ENCODE measurements at places on chromosomes 7 and 10.
A peak's percentile ranks its signal among the peaks of the same experiment; 100 is the strongest.

DNA sequence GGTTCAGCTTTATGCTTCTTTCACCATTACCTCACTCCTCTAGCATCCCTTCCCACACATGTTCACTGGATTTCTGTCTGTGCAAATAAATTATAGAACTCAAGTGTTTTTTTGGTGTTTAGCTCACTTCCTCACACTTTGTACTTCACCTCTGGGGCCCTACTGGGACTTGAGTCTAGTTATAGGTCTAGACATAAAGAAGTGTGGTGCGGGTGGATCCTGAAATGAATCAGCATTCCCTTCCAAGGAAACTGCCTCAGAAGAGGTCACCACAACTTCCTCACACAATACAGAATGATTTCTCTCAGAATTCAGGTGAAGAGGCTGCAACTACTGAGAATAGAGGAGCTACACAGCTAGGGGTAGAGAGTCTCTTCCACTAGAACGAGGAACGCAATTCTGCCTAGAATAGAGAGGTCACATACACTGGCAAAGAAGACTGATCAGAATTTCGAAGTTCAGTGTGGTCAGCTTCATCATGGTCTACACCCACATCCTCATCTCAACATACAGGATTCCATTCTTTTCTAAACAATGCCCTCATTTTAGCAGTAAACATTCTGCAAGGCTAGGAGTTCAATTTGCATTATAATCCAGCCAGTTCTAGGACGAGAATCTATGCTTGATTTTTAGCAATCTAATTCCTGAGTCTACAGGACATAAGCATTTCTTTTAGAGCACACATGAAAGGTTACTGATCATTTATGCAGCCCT, 938.7 kb upstream of the PHF14 start:
- DNase-seq: no peak

DNA sequence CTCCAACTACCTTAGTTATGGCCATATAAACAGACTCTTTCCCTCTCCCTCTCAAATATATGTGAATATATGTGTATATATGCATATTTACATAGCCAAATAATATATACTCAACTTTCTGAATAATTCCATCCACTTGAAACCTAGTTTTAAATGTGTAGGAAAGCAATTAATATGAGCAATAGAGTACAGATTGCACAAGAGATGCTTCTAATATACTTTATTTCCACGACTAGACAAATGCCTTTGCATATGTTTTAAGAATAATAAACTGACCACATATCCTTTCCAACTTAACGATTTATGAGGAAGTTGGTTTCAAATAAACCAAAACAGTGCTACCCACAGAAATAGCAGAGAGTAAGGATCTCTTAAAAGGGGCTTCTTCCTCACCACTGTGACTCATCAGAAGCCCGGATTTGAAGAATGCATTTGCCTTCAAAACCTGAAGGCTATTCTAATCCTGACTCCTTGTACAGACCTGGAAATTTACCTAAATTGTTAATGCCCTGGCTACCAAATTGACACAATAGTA, 266.3 kb downstream of the AHR start:
- DNase-seq: no peak

DNA sequence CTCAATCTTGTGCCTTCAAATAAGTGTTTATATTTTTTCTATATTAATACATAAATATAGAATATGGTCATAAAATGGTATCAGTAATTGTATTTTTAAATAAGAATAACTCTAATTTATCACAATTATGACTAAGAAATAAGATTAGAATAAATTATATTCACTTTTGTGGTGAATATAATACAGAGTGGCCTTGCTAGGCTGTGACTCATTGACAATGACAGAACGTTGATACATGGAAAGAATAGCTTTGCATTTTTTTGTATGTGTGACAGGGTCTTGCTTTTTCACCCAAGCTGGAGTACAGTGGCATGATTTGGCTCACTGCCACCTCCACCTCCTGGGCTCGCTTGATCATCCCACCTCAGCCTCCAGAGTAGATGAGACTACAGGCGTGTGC, 47.8 kb upstream of the PCLO start:
- DNase-seq: no peak

GRCh38 chr10:69088801-69089501, 1.0 kb downstream of the SRGN start:
- no peak for DNase-seq

GRCh38 chr7:22566176-22566575, 66.2 kb upstream of the STEAP1B start:
- DNase-seq: no peak

DNA sequence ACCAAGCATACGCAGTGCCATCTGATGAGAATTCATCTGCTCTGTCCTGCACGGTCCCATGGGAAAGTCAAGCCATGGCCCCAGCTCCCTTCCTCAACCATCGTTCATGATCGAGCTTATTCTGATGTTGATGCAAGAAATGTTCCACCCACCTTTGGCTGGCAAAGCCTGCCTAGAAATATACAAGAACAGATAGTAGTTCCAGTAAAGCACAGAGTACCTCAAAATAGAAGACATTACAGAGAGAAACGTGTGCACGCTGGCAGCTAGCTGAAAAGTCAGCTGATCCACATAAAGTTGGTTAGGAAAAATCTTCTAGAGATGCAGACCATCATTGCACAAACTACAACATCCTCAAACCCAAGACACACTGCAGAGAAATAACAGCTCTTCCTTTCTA, 127.0 kb downstream of the PTPRN2 start:
- DNase-seq: no peak

DNA sequence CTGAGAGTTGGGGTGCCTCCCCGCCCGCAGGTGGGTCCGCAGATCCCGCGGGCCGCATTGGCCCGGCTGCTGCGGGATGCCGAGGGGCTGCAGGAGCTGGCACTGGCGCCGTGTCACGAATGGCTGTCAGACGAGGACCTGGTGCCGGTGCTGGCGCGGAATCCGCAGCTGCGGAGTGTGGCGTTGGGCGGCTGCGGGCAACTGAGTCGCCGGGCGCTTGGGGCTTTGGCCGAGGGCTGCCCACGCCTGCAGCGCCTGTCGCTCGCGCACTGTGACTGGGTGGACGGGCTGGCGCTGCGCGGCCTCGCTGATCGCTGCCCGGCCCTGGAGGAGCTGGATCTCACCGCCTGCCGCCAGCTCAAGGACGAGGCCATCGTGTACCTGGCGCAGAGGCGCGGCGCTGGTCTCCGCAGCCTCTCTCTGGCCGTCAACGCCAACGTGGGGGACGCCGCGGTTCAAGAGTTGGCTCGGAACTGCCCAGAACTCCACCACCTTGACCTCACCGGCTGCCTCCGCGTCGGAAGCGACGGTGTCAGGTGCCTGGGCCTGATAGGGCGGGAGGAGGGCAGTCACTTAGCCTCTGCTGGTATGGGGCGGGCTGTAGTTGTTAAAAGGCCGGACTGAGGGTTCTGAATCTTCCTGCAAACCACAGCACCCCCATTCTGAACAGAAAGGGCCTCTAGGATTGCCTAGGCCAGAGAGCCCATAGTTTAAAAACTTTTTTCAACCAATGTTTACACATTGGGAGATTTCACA, 1.3 kb downstream of the FBXL15 start:
- DNase-seq: no peak

DNA sequence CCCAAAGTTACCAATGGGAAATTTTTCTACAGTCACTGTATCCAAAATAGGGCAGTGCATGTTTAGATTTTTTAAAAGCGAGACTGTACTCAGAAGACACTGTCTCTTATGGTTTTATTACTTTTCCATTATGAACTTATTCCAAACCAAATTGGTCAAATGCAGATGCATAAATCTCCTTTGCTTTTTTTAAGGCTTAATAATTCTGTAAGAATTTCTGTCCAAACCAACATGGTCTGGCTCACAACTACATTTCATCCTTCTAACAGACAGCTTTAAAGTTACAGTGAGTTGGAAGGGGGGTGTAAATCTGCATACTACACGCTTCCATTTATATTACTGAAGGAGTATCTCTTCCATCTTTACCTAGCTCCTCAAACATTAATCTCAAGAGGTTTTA, 199.2 kb downstream of the SLC25A13 start:
- DNase-seq: no peak

DNA sequence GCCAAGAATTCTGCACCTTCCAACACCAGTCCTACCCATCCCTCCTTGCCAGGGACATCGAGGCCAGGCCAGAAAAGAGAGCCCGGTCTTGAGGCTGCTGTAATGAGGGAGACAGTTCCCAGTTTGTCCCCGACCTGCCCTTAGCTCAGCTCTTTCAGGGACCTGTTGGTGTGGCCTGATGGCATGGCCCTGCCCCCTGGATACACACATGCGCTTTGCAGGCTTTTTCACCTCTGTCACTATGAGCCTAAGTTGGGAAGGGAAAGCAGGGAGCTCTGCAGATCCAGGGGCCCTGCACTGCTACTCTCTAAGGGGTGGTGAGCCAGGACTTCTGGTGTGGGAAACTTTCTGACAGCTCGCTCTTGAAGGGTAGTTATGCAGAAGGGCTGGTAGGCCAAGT, 2.1 kb downstream of the SCD start:
- peak; percentile 48 for DNase-seq
